ENCODE measurements at places on chromosomes 5 and 9.

- DNase-seq = no peak
These were observed 313 bp downstream of the BRIX1 start for GRCh38 chr5:34915856-34916192.

GRCh38 chr5:94776167-94776566 lies 157.7 kb downstream of the SLF1 start:
- no peak for DNase-seq

GRCh38 chr9:114958021-114958843 lies 27.8 kb upstream of the TNFSF8 start:
- DNase-seq = no peak

- no peak for DNase-seq
These were observed 96.1 kb upstream of the SGCD start for GRCh38 chr5:156230887-156231286.

DNA sequence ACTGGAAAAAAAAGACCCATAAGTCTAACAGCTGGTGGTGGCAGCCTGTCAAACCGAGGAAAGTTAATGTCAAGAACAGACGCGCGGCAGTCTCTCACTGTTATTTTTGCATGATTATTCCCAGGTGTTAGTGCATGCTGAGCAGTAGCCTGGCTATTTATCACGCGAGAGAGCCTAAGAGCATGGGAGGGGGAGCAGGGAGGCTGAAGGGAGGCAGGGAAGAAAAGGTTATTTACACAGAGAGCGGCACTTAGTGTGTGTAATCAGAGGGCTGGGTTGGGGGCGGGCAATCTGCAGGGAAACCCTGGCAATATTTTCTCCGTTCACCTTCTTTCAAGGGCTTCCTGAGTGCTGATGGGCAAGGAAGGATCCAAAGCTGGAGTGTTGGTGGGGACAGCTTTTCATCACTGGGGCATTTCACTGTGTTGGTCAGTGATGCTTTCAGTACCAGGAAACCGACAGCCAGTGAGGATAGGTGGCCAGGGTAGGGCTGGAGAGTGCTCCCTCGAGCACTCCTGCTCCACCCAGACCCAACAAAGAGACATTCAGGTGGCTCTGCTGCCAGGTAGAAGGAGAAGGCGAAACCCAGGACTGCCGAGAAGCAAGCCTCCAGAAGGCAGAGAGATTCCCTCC lies 39.6 kb downstream of the ZNF608 start:
- no peak for DNase-seq

DNA sequence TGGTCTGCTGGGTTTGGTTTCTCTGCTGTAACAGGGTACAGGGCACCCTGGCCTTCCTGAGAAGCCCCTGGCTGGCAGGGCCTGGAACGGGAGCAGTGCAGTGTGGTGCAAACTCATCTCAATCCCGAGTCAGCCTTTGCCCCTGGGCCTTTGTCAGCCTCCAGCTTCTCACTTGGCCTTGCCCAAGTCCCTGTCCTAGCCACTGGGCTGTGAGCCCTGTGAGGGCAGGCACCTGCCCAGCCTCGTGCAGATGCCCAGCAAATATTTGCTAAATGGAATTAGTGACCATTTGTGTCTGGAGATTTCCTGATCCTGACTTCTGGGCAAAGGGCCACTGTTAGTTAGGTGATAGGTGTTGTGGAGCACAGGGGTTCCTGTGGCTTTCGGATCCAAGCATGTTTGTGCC lies 13.0 kb downstream of the RGS3 start:
- DNase-seq = no peak

DNA sequence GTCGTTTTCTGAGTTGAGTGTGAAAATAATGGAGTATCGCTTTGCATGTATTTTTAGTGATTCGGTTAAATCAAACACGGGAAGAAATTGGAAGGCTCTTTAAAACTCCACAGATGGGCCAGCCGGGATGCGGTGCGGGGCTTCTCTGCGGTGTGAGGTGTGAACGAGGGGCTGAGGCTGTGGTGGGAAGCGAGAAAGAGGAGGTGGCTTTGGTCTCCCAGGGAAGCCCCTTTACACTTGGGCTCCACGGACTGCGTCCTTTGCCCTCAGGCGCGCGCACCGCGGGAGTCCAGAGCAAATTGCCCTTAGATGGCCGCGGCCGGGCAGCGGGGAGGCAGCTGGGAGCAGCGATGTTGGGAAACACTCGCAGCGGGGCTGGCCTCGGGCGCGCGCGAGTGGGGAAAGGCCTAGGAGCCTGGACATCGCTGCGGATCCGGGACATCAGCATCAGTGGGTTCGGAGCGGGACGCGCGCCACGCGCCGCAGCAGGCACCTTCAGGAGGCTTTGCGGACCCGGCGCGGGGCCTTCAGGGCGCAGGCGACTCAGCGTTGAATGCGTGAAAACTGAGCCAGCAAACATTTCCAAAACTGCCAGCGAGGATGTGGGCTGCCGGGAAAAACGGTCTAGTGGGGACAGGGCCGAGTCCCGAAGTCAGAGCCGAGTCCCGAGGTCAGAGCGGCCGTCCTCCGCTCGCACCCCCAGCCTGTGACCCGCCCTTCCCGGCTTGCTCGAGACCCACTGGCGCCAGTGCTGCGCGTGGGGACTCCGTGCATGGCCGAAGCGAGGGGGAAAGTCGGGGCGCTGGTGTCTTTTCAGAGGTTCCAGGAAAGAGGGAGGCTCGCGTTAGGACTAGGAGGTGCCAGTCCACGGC lies 6.5 kb downstream of the IRX1 start:
- no peak for DNase-seq

GRCh38 chr5:14528115-14528514 lies 53.5 kb upstream of the OTULINL start:
- DNase-seq = no peak
